ENCODE measurements at places on chromosomes 4 and X. TPM values are rescaled to one million over a fixed set of nuclear protein-coding genes. Genes with fewer than 3 reads are reported as not detected.

DNA sequence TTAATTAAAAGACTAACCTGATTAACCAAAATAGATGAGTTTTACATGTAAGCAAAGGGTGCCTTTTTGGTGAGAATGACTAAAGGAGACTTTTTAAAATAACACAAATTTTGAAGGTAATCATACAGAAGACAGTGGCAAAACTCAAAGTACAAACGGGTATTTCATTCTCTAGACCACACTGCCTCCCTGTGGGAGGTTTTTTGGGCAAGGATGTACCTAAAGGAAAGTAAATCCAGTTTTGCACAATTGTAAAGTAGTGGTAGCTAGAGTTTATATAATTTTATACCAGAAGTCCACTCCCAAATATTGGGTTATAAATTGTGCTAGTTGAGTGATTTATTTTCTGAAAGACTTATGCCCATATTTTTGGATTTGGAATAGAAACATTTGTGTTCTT is 201.0 kb downstream of the PAPSS1 start:
- no peak for DNase-seq

GPAT3 gene
- 0.37 TPM for polyA plus RNA-seq

DNA sequence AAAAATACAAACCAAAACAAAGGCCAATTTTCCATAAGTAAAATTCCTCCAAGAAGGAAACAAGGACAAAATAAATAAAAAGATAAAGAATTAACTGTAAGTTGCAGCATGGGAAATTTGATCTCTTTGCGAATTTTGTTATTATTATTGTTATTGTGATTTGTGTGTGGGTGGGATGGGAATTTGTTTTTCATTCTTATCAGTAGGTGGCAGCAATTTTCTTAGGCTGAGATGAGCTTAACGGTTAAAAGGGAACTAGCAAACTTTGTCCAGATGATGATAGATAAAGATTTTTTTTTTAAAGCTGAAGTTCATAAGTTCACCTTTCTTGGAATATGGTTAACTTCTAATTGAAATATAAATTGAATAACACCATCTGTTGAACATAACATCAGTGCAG is 83.2 kb upstream of the IL1RAPL2 start:
- no peak for DNase-seq

MAP9 gene
- 7.4 TPM for polyA plus RNA-seq

- DNase-seq = no peak
Measured at GRCh38 chr4:156517956-156518355, 453.6 kb downstream of the PDGFC start.

HPGD gene
- polyA plus RNA-seq = not detected

GPR50 gene
- polyA plus RNA-seq = not detected

DNA sequence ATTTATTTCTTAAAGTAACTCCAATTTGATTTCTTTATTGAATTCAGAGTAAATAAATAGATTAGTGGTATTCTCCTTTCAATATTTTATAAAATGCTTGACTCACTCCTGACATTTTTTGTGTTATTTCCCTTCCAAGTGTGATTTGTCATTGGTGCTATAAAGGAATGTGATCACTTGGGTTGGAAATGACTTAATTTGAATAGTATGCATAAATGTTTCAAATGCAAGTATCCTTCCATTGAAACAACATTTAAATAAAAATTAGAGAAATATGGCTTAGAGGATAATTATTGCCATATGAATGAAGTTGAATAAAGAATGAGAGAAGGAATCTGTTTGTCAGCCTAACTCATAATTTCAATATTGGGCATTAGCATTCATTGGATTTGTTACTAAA is 182.7 kb downstream of the PABPC4L start:
- no peak for DNase-seq

DNA sequence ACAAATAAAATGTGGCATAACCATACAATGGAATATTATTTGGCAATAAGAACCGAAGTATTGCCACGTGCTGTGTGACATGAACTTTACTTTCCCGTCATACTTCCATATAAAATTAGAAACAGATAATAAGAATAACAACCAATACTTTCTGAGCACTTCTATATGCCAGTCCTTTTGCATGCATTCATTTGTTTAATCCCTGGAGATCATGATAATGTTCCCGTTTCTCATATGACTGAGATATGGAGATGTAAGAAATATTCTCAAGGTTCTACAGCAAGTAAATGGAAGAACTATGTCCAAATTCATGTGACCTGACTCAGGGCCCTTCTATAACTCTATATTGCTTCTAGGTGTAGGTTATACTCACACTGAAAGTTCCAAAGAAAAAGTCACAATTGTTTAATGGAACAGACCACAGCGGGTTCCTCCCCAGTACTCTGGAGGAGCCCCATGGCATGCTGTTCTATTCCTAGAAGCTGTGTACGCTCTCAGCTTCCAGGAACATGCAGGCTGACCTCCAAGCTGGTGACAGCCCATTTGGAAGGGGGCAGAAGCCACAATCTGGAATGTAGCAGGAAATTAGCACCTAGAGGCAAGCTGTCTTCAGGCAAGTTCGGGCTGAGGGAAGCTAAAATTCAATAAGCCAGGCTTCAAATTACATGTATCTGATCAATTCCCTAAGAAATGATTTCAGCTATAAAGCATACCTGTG is 31.5 kb downstream of the QDPR start:
- DNase-seq = no peak

- DNase-seq = no peak
Measured at GRCh38 chr4:128525387-128525786, 237.8 kb upstream of the PGRMC2 start.

FSTL5 gene
- not detected for polyA plus RNA-seq

- no peak for DNase-seq
Measured at GRCh38 chr4:18722748-18723191, 701.2 kb upstream of the LCORL start.

- DNase-seq = no peak
Measured at GRCh38 chrX:96689991-96690390, 5.3 kb downstream of the DIAPH2 start.

DNA sequence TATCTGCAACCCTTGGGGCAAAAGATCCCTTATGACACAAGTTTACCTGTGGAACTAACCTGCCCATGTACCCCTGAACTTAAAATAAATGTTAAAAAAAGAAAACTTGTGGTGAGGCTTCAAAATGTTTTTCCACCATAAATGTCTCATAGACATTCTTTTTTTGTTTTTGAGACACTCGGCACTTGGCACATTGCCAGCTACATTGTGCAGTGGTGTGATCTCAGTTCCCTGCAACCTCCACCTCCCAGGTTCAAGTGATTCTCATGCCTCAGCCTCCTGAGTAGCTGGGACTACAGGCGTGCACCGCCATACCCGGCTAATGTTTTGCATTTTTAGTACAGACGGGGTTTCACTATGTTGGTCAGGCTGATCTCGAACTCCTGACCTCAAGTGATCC is 528.9 kb upstream of the CXorf51A start:
- no peak for DNase-seq

GRCh38 chrX:39693298-39693697 is 404.5 kb downstream of the BCOR start:
- no peak for DNase-seq
